ENCODE measurements at places on chromosomes 7 and 10. TPM values are rescaled to one million over a fixed set of nuclear protein-coding genes. Genes with fewer than 3 reads are reported as not detected.

DNA sequence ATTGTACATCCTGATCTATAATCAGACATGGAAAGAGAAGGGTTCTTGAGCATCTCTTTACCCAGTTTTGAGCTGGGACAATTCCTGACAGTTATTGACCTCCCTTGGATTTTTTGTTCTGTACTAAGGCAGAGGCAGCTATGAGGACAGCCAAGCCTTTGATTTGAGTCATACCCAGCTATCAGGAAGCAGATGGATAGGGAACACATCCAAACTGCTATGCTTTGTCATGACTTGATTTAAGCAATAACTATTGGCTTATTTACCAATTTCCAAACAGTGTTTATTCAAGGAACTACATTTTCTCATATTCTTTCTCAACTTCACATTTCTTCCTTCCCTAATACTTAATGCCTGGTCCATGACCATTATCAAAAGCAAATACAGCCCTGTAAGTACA lies 396.4 kb upstream of the STEAP1 start:
- no peaks in the 10 kb centered on the region for H3K4me1 ChIP-seq
- no peak overlapping the region for H3K4me3 ChIP-seq
- no peak overlapping the region for H3K27ac ChIP-seq
- no peaks in the 10 kb centered on the region for H3K36me3 ChIP-seq

DNA sequence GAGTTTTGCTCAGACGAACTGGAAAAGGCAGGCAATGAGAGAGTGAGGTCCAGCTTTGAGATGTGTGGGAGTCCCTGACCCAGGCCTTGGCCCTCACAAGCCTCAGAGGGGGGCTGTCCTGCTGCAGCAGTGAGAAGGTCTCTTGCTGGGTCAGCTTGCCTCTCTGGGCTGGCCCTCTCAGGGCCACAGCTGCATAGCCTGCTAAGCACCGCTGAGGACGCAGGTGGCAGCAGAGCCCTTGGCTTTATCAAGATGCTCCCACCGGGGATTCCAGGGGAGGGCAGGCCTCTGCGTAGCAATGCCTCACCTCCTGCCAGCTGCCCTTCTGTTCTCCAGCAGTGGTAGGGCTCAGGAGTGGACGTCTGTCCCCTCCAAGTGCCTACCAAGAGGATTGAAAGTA lies 128.7 kb downstream of the COBL start:
- H3K36me3 ChIP-seq: no peaks in the 10 kb centered on the region
- peak overlapping the region; percentile 73 for H3K27ac ChIP-seq
- H3K4me1 ChIP-seq: peaks cover 30% of the 10 kb centered on the region
- no peaks in the 10 kb centered on the region for H3K27me3 ChIP-seq
- no peak for DNase-seq
- H3K4me3 ChIP-seq: no peak overlapping the region

- H3K27ac ChIP-seq: no peak overlapping the region
- H3K27me3 ChIP-seq: no peaks in the 10 kb centered on the region
- no peak for DNase-seq
- H3K36me3 ChIP-seq: no peaks in the 10 kb centered on the region
Observed at GRCh38 chr10:81848514-81848913, 26.5 kb upstream of the NRG3 start.

GRCh38 chr7:117155694-117156093 lies 167.2 kb downstream of the WNT2 start:
- no peak for DNase-seq
- H3K4me3 ChIP-seq: no peak overlapping the region
- no peaks in the 10 kb centered on the region for H3K27me3 ChIP-seq
- no peak overlapping the region for H3K27ac ChIP-seq
- H3K4me1 ChIP-seq: no peaks in the 10 kb centered on the region

DNA sequence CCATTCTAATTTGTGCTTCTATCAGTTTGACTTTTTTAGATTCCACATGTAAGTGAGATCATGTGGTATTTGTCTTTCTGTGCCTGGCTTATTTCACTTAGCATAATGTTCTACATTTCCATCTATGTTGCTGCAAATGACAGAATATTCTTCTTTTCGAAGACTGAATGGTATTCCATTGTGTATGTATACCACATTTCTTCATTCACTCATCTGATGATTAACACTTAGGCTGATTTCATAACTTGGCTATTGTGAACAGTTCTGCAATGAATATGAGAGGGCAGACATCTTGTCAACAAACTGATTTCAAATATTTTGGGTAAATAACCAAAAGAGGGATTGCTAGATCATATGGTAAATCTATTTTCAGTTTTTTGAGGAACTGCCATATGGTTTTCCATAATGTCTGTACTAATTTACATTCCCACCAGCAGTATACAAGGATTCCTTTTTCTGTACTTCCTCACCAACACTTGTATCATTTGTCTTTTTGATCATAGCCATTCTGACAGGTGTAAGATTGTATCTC lies 52.9 kb downstream of the ZNF22 start:
- no peaks in the 10 kb centered on the region for H3K4me1 ChIP-seq
- H3K4me3 ChIP-seq: no peak overlapping the region
- no peak for DNase-seq
- H3K27ac ChIP-seq: no peak overlapping the region
- no peaks in the 10 kb centered on the region for H3K36me3 ChIP-seq
- H3K27me3 ChIP-seq: no peaks in the 10 kb centered on the region

- H3K36me3 ChIP-seq: no peaks in the 10 kb centered on the region
- no peak overlapping the region for H3K27ac ChIP-seq
- H3K4me1 ChIP-seq: no peaks in the 10 kb centered on the region
- H3K27me3 ChIP-seq: no peaks in the 10 kb centered on the region
- DNase-seq: no peak
Observed at GRCh38 chr10:98915911-98916310, 319.7 kb downstream of the HPSE2 start.

DNA sequence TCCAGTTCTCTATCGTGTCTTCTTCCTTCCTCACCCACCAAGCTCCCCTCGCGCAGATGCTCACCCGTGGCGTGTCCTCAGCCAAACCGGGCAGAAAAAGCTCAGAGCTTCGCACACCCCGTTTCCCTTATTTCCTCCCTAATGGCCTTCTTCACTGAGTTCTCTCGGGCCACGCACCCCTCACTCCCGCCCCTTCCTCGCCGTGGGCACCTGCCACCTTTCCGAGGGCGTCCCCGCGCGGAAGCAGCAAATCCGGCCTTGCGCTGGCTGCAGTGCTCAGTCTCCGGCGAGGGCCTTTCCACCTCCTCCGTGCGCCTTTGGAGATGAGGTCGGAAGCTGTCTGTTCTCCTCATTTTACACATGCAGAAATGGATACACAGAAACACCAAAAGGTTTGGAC lies 12.4 kb upstream of the CALML3 start:
- H3K4me3 ChIP-seq: no peak overlapping the region
- H3K4me1 ChIP-seq: no peaks in the 10 kb centered on the region
- no peak for DNase-seq
- no peaks in the 10 kb centered on the region for H3K36me3 ChIP-seq
- no peak overlapping the region for H3K27ac ChIP-seq
- H3K27me3 ChIP-seq: no peaks in the 10 kb centered on the region

- H3K36me3 ChIP-seq: no peaks in the 10 kb centered on the region
- no peak overlapping the region for H3K27ac ChIP-seq
- H3K27me3 ChIP-seq: no peaks in the 10 kb centered on the region
Observed at GRCh38 chr10:16352146-16352545, 84.7 kb upstream of the PTER start.

- peak overlapping the region; percentile 76 for H3K4me3 ChIP-seq
- peak; percentile 72 for DNase-seq
- no peaks in the 10 kb centered on the region for H3K36me3 ChIP-seq
- H3K4me1 ChIP-seq: no peaks in the 10 kb centered on the region
- H3K27ac ChIP-seq: peak overlapping the region; percentile 83
Observed at GRCh38 chr7:95772771-95773581, 622 bp downstream of the DYNC1I1 start.

- no peaks in the 10 kb centered on the region for H3K36me3 ChIP-seq
- no peak for DNase-seq
- H3K27me3 ChIP-seq: no peaks in the 10 kb centered on the region
- H3K4me3 ChIP-seq: no peak overlapping the region
Observed at GRCh38 chr7:111985798-111986197, 220.4 kb downstream of the DOCK4 start.

GRCh38 chr7:117077658-117078057 lies 124.4 kb downstream of the ST7 start:
- no peak overlapping the region for H3K27ac ChIP-seq
- no peak for DNase-seq
- peaks cover 24% of the 10 kb centered on the region for H3K4me1 ChIP-seq
- no peaks in the 10 kb centered on the region for H3K36me3 ChIP-seq
- no peak overlapping the region for H3K4me3 ChIP-seq

GRCh38 chr7:149708026-149708425 lies 65.4 kb downstream of the ZNF467 start:
- no peak overlapping the region for H3K4me3 ChIP-seq
- no peak overlapping the region for H3K27ac ChIP-seq
- H3K27me3 ChIP-seq: no peaks in the 10 kb centered on the region
- no peaks in the 10 kb centered on the region for H3K36me3 ChIP-seq

GRCh38 chr10:68032113-68032512 lies 43.0 kb downstream of the HERC4 start:
- no peak overlapping the region for H3K4me3 ChIP-seq
- H3K27me3 ChIP-seq: no peaks in the 10 kb centered on the region
- no peak overlapping the region for H3K27ac ChIP-seq
- H3K36me3 ChIP-seq: peaks cover 11% of the 10 kb centered on the region

DNA sequence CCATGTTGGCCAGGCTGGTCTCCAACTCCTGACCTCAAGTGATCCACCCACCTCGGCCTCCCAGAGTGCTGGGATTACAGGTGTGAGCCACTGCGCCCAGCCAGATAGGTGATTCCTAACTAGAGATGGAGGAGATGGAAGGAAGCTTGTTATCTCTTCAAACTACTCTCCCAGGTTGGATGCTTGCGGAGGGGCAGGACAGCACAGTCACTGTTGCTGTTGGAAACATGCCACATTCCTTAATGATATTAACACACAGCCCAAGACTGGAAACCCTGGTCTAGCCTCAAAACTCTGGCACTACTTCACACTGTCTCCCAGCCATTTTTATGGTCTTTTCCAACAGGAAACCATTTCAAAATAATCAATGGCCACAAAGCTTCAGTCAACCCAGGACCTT lies 468.8 kb upstream of the NRP1 start:
- H3K36me3 ChIP-seq: no peaks in the 10 kb centered on the region
- DNase-seq: no peak
- no peak overlapping the region for H3K4me3 ChIP-seq
- no peaks in the 10 kb centered on the region for H3K27me3 ChIP-seq

DNA sequence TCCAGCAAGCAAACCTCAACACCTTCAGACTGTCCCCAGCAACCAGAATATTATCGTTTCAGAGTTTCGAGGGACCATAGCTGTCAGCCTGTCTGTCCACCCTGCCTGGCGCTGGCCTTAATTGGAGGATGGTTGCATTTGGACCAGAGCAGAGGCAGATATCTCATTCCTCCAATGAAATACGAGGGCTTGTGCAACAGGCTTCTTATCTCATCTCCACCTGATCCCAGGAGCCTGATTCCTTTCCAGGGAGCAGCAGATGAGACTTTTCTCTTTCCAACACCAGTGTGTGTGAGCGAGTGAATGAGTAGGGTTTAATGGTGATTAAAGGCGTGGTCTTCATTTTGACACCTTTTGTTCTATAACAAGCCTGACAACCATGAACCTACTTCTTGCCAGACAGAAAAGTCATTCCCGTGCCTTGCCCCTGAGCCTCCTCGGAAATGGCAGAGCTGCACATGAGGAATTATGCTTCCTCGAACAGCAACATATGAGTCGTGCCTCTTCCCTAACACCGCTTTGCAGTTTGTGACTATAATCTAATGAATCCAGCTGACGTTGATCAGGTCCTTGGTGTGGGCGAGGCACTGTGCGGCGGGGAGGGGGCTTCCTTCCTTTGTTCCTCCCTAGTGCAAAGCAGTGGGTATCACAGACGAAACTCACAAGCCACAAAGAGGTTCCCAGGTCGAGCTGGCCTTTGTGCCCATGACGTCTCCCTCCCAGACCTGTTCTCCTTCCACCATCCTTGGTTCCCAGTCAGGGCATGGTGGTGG lies 147.4 kb downstream of the CUX1 start:
- no peak overlapping the region for H3K27ac ChIP-seq
- DNase-seq: no peak
- H3K36me3 ChIP-seq: no peaks in the 10 kb centered on the region
- no peaks in the 10 kb centered on the region for H3K27me3 ChIP-seq
- no peak overlapping the region for H3K4me3 ChIP-seq
- peaks cover 10% of the 10 kb centered on the region for H3K4me1 ChIP-seq

DNA sequence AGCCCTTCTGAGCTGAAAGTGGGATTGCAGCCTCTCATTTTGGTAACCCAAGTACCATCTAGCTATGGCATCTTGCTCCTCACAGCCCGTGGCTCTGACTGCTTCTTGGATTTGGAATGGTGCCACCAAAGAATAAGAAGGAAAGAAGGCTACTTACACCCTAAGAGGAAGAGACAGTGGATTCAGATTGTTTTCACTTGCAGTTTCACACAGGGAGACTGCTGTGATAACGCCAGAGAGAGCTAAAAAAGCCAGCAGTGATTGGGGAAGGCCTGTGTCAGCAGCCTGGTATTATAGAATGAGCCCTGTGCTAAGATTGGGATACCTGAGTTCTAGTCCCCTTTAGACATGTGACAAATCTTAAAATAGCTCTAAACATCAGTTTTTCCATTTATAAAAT lies 3.6 kb upstream of the LRRC4 start:
- no peak overlapping the region for H3K27ac ChIP-seq
- H3K4me3 ChIP-seq: no peak overlapping the region
- no peaks in the 10 kb centered on the region for H3K27me3 ChIP-seq
- DNase-seq: no peak
- no peaks in the 10 kb centered on the region for H3K36me3 ChIP-seq
- no peaks in the 10 kb centered on the region for H3K4me1 ChIP-seq

PTPRN2 gene
- 2.6 TPM for total RNA-seq

CYP3A4 gene
- total RNA-seq: 0.43 TPM

VSIR gene
- 56.0 TPM for total RNA-seq

GJD4 gene
- not detected for total RNA-seq

LRRC61 gene
- 9.8 TPM for total RNA-seq
